ENCODE measurements at places on chromosomes 5 and 9. TPM values are rescaled to one million over a fixed set of nuclear protein-coding genes. Genes with fewer than 3 reads are reported as not detected.

The IFNB1 gene
- not detected for total RNA-seq

The KCNMB1 gene
- total RNA-seq = 0.74 TPM

GRCh38 chr5:28707706-28708105, 1669.3 kb upstream of the CDH9 start:
- no peak for DNase-seq

DNA sequence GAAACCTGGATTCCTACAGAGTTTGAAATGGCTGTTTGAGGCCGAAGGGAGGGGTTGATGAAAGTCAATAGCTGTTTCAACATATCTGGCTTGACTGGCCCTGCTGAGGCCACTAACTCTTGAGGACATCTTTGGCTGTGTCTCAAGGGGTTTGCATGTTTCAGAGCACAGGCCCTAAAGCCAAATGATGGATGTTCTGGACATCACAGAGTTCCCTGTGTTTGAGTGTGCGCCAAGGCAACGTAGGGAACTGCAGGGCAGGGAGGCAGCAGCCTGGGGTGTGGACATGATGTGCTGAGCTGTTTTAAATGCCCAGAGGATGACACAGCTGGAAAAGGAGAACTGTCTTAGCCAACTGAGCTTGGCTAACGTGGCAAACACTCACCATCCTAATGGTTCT, 89.6 kb downstream of the RAPGEF1 start:
- peak; percentile 88 for DNase-seq

GRCh38 chr5:178496214-178496613, 94.0 kb downstream of the COL23A1 start:
- DNase-seq = no peak

GRCh38 chr5:72355706-72356299, 35.6 kb downstream of the PTCD2 start:
- DNase-seq = no peak

DNA sequence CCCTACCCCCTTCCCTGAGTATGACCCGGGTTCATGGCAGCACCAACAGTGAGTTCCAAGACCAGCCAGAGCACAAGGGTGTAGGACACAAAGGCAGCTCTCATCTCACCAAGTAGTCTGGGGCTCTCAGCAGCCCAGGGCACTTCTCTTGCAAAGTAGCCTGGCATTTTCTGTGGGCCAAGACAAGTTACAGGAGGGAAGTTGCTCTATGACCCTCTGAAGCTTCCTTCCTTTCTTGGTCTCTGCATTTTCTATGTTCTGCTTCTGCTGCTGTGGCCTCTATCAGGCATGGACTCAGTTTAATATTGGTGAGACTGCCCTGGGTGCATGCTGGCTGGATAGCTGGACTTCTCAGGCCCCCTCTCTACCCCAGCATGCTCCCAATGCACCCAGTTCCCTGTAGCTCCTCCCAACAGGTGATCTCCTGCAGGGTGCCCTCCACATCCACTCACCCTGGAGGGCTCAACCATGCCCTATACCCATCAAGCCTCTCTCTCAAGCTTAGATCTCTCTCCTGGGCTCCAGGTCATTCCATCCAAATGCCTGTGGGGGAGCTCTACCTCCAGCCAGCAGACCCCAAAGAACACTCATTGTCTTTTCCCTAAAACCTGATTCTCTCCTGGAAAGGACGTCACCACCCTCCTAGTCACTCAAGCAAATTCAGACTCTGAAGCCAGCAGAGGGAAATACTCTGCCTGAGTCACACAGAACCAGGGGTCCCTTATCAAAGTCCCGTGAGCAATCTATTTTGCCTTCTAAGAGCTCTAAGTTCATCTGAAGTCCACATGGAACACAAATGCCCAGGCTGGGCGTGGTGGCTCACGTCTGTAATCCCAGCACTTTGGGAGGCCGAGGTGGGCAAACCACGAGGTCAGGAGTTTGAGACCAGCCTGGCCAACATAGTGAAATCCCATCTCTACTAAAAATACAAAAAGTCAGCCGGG, 13.8 kb downstream of the TBC1D2 start:
- no peak for DNase-seq

DNA sequence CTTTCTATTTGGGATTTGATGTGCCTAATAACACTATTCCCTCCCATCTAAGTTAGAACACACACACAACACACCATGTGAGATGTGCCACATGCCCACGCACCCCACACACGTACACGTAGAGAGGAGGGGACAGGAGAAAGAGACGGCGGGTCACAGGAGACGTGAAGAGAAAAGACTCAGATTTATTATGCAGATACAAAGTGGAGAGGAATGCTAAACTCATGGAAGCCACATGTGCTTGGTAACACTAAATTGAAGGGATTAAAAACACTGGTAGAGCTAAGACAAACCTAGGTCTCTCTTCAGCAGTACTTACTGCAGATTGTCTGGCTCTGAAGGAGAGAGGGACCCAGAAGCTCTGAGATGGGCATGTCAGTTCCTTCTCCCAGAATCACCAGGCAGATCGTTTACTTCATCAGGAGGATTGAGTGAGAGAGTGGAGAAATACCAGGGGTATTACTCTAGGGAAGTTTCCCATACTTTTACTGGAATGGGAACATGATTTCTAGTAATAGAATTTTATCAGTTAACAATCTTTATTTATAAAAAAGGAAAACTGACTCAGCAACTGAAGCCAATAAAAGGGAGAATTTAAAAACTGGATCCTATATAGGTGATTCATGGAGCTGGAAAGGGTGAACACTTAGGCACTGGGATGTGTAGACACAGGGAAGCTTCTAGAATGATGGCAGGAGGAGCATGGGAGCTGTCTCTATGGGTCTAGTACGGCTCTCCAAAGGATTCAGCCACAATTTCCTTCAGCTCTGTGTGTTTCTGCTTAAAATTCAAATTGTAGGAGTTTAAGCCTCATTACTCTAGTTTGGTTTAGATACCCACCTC, 139.4 kb downstream of the MACIR start:
- DNase-seq = no peak

GRCh38 chr5:57779383-57780223, 297.0 kb upstream of the ACTBL2 start:
- no peak for DNase-seq

DNA sequence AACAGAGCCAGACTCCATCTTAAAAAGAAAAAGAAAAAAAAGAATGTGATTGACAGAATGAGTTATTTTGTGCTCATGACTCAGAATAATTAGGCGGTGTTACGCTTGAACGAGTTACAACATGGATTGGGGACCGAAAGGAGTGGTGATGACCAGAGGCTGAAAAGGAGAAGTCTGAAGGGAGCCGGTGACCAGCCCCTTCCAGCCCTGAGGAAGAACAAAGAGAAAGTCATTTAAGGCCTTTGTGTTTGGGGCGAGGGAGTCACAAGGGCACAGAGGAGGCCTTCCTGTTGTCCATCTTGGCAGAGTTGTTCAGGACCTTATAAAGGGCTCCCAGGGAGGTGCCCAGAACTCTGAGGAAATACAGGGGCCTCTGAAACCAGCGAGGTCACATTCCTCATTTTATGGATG, 131.6 kb downstream of the GOLPH3 start:
- no peak for DNase-seq

- DNase-seq = no peak
Measured at GRCh38 chr5:114467729-114468128, 105.9 kb downstream of the KCNN2 start.

DNA sequence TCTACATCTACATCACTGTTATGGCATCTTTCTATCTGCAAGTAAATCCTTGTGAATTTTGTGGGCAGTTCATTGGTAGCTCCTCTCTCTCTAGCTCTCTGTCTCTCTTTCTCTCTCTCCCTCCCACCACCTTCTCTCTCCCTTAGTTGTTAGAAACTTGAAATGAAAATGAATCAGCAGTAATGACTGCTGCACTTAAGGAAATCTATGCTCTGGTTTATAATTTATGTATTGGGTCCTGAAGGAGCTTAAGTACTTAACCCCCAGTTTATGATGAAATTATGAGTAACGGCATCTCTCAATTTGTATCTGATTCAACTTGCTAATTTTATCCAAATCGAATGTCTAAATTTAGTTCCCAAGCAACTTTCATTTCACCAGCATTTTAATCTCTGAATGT, 52.0 kb upstream of the PTGER4 start:
- no peak for DNase-seq

DNA sequence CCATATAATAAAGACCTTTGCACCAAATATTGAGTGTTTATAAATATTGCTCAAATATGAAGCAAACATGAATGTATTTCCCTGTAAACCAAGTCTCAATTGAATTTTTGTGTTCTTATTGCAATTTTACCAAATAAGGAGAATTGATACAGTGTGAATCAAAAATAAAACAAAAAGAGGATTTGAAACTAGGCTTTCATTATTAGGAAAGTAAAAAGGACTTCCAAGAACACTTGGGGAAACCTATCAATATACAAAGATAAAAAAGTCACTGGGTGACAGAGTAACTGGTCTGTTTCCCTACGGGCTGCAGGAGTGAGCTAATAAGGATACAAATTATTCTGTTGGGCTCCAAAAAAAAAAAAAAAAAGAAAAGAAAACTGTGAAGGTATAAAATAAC, 44.8 kb upstream of the SNX2 start:
- no peak for DNase-seq

DNA sequence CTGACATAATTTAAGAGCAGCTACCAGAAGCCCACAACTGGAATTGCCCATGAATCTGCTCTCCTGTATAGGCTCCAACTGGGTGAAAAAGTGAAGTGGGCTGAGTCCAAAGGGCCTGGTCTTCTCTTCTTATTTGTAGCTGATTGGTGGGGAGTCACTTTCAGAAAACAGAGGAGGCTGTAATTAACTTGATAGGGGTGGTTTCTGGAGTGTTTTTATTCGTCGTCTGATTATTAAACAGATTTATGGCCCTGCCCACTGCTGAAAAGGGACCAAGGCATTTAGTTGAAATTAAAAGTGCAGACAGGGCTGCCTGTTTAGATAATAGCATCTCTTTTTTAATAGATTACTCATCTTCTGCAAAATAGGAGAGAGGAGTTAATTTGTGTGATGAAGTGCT, 81.0 kb upstream of the SAP30L start:
- no peak for DNase-seq

DNA sequence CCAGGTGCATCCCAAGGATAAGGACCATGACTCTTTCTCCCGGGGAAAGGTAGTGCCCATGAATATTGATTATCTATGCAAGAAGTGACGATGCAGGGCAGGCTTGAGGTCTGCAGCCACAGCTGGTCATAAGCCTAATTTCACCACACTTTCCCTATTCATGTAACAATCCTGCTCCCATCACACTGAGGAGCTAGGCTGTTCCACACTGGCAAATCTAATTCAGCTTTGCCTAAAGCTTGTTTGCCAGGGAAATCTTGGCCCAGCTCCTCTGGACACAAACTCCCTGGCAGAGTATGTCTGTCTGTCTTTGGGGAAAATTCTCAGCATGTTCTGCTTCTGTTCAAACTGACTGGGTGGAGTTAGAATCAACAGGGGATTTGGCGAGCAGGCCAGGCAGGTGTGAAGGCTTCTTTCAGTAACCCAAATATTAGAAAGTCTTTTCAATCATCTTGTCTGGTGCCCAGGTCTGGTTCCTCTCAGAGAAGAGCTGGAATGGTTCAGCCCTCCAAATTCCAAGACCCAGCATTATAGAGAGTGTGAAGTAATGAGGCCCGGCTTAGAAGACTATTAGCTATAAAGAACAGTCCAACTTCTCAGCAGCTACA, 88.5 kb upstream of the SPDL1 start:
- no peak for DNase-seq

- DNase-seq = no peak
Measured at GRCh38 chr9:87433853-87434252, 63.8 kb upstream of the DAPK1 start.

GRCh38 chr5:4413996-4414395, 726.1 kb upstream of the ADAMTS16 start:
- no peak for DNase-seq

DNA sequence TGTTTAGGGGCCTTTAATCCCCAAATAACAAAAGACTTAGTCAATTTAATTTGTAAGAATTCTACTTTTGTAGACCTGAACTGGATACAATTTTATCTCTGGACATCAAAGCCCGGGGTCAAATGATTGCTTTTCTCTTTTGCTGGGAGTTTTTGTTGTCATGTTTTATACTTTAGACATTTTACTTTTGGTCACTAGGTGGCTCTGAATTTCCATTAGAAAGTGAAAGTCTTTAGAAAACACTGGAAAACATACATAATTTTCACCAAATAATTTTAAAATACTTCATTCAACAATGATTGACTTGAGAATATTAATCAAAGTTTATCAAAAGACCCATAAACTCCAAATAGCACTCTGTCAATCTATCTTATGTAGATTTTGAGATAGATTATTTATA, 2.8 kb upstream of the PCA3 start:
- no peak for DNase-seq

GRCh38 chr5:87164409-87164808, 103.3 kb upstream of the RASA1 start:
- DNase-seq = no peak

DNA sequence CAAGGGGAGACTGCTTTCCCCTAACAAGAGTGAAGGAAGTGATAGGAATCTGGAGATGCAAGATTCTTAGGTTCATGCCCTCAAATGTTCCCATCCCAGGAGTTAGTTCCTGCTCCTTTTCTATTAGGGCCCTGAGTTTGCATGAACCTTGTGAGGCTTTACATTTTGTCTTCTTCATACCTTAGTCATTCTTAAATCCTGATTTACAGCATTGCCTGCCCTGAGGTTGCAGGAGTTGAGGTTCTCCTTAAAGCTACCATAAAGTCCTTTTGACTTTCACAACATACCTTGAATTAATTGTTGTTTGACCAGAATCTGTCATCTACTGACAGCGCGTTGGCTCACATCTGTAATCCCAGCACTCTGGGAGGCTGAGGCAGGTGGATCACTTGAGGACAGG, 151.5 kb upstream of the ABCA1 start:
- DNase-seq = no peak

DNA sequence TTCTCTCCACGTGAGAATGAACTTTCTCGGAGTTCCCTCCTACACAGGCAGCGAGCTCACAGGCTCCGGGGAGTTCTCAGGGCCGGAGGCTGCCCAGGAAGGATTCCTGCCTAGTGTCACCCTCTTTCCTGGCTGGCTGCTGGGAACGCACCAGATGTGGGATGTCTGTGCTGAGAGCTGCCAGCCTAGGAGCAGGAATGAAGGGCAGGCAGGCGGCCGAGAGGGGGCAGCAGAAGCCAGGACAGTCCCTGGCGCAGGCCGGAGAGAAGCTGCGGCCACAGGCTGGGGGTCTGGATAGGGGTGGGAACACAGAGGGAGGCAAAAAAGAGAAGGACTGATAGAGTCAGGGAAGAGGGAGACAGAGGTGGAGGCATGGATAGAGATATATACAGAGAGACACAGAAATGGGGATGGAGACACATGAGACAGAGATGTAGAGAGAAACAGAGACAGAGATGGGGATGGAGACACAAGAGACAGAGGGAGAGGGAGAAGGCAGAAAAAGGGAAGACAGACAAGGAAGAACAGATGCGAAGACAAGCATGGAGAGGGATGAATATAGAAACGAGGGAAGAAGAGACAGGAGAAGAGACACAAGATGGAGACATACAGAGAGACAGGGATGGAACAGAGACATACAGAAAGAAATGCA, 25.3 kb upstream of the ENHO start:
- peak; percentile 82 for DNase-seq

GRCh38 chr9:85700330-85700729, 41.4 kb downstream of the AGTPBP1 start:
- DNase-seq = no peak
